Endothelial cell of umbilical vein (primary cell): ENCODE measurements at places on chromosomes 5 and 9. TPM values are rescaled to one million over a fixed set of nuclear protein-coding genes. Genes with fewer than 3 reads are reported as not detected.

The C9orf153 gene
- not detected in 2 replicates for polyA plus RNA-seq

DNA sequence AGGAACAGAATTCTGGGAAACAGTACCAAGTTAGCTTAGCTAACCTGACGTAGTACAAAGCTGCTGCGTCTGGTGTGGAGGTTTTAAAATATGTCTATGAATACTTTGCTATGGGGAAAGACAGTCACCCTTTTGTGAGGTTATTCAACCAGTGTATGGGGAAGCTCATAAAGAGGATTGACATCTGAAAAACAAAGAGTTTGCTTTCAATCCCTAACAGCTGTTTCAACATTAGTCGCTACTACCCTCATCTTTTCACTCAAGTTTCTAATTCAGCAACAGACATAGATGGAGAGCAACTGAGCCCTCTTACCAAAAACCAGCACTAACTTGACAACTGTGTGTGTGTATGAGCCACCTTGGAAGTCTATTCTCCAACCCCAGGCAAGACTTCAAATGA, 7.8 kb upstream of the MSANTD3 start:
- no peak for DNase-seq

GRCh38 chr5:109911731-109912130, 222.0 kb downstream of the MAN2A1 start:
- no peak for DNase-seq

GRCh38 chr9:113711251-113711650, 164.9 kb upstream of the ZNF618 start:
- DNase-seq: no peak

- DNase-seq: no peak
Measured at GRCh38 chr5:40871177-40871576, 30.0 kb downstream of the CARD6 start.

DNA sequence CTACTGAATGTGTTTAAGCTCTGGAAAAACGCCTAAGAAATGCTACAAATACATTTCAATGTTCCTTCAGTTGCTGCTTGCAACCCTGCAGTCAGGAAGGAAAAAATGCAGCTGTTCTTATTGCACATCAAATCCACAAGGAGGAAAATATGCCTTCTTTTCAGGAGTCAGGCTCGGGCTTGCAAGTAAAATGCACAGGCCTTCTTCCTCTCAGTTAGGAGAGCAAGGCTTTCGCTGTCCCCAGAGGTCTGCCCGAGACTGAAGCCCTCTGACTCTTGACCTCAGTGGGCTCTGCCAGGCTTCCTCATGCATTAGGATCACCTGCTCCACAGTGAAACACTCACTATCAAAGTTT, 899 bp upstream of the SHC3 start:
- DNase-seq: no peak

DNA sequence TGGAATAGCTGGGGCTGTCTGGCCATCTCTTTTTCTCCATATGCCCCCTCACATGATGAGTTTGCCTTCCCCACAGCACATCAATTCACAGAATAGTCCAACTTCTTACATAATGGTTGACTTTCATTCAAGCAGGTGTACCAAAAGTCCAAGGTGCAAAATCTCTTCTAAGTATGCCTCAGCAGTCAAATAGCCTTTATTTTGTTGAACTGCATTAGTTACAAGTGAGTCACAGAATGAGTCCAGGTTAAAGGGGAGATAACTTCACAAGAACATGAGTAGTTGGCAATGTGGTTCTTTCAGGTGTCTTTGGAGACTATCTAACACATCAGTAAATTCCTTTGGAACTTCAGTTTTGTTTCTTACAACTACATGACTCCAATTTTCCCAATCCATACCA, 672.5 kb downstream of the PRELID2 start:
- no peak for DNase-seq

- no peak for DNase-seq
Measured at GRCh38 chr9:92976431-92976830, 29.1 kb downstream of the FGD3 start.

- DNase-seq: no peak
Measured at GRCh38 chr9:121283080-121283398, 15.1 kb downstream of the GSN start.

The OR1J2 gene
- not detected in 2 replicates for polyA plus RNA-seq

The CD14 gene
- polyA plus RNA-seq: 3.7 and 5.1 TPM in 2 replicates

- DNase-seq: no peak
Measured at GRCh38 chr5:44809956-44810420, 1.2 kb downstream of the MRPS30 start.

DNA sequence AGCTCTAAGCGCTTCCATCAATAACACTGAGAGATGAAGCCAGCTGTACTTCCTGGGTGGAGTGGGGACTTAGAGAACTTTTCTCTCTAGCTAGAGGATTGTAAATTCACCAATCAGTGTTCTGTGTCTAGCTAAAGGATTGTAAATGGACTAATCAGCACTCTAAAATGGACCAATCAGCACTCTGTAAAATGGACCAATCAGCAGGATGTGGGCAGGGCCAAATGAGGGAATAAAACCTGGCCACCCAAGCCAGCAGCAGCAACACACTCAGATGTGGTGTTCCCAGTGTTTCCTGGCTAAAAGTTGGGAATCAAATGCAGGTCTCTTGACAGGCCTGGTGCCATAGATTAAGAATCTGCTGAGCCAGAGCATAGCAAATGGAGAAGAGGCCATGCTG, 60.5 kb downstream of the ALDH7A1 start:
- DNase-seq: no peak

- DNase-seq: peak; percentile 44
Measured at GRCh38 chr5:91378752-91379211, 4.3 kb downstream of the ARRDC3 start.

DNA sequence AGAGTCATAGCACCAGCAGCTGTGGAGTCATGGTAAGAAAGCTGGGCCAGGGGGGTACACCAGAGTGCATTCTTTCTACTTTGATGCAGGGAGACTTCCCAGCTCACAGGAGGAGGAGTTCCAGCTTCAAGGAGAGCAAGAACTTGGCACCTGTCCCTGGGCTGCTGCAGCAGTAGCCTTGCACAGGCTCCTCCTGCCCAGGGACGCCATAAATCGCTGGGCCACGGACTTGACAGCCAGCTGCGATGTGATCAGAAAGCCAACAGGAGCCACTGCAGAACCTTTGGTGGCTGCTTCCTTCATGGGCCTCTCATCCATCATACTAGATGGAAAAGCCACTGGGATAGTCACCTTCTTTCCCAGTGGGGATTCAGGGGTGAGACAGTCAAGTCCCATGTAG, 234.7 kb downstream of the NMUR2 start:
- no peak for DNase-seq

The CCL19 gene
- not detected in 2 replicates for polyA plus RNA-seq

The ADGRD2 gene
- polyA plus RNA-seq: not detected in 2 replicates

The MLANA gene
- polyA plus RNA-seq: not detected in 2 replicates

GRCh38 chr5:94174748-94175411, 433.5 kb upstream of the POU5F2 start:
- no peak for DNase-seq

- no peak for DNase-seq
Measured at GRCh38 chr9:78552802-78553201, 255.9 kb downstream of the PSAT1 start.

The LHX6 gene
- polyA plus RNA-seq: 1.8 and 2.4 TPM in 2 replicates

- no peak for DNase-seq
Measured at GRCh38 chr9:68749579-68750159, 44.6 kb downstream of the PIP5K1B start.

The AK8 gene
- polyA plus RNA-seq: 0.05 and 0.06 TPM in 2 replicates

The NTRK2 gene
- polyA plus RNA-seq: 0.01 TPM in 1 of 2 replicates, not detected in the other

The RMI1 gene
- polyA plus RNA-seq: 0.46 and 1.1 TPM in 2 replicates

DNA sequence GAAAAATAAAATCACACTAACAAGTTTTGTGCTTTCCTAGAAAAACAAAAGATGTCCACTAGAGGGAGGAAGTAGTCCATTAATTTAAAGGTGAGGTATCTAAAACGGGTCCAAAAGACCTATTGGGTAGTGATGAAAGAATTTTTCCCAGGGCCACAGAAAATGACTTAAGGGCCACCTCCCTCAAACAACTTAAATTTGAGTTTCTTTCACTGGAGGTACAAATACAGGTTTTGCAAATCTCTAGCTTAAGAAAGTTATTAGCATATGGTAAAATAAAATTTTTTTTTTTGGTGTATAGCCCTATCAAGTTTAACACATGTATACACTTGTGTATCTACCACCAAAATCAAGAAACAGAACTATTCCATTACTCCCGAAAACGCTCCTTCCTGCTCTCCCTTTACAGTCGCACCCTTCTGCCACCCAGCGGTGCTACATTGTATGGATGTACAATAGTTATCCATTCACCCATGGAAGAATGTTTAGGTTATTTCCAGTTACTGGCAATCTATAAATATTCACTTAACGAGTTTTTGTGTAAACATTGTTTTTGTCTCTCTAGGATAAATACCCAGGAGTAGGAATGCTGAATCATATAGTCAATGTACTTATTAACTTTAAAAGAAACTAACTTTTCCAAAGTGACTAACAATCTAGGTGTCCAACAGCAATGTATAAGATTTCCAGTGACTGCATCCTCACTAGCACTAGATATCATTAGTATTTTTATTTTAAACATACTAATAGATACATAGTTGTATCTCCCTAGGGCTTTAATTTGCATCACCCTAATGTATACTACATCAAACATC, 21.9 kb downstream of the DEPDC1B start:
- DNase-seq: peak; percentile 70

The PCA3 gene
- polyA plus RNA-seq: 0.86 and 0.88 TPM in 2 replicates

The SRP19 gene
- polyA plus RNA-seq: 18.4 and 28.6 TPM in 2 replicates

- no peak for DNase-seq
Measured at GRCh38 chr5:59126016-59126707, 543.3 kb downstream of the RAB3C start.

DNA sequence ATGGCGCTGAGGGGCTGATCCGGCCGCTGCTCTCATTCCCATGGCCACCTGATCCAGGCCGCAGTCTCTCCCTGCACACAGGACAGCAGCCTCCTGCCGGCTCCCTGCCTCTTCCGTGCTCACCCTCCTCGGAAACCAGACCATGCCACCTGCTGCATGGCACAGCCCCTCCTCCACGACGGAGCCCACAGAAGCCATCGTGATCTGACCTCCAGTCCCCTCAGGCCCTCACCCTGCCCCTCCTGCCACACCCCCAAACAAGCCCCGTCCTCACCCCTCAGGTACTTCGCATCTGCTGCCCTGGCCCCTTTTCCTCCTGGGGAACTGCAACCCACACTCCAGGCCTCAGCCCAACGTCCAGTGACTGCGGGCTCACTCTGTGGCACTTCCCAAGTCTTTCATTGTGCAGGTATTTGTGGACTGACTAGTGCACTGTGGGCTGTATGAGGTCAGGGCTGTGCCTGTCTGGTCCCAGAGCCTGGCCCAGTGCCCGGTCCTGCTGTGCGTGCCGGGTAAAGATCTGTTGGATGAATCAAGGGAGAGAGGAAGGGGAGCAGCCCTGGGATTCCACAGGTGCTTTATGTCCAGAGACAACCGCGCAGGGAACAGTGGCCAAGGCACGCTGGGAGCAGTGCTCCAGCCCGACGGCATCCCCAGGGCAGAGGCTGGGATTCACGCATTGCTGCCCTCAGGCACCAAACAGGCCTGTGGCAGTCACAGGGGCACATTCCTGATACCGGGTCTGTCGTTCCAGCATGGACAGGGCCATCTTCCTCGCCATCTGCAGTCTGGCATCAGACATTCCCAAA, 86.1 kb downstream of the ADAMTS2 start:
- DNase-seq: no peak

The DOCK2 gene
- polyA plus RNA-seq: 0.37 and 0.62 TPM in 2 replicates

DNA sequence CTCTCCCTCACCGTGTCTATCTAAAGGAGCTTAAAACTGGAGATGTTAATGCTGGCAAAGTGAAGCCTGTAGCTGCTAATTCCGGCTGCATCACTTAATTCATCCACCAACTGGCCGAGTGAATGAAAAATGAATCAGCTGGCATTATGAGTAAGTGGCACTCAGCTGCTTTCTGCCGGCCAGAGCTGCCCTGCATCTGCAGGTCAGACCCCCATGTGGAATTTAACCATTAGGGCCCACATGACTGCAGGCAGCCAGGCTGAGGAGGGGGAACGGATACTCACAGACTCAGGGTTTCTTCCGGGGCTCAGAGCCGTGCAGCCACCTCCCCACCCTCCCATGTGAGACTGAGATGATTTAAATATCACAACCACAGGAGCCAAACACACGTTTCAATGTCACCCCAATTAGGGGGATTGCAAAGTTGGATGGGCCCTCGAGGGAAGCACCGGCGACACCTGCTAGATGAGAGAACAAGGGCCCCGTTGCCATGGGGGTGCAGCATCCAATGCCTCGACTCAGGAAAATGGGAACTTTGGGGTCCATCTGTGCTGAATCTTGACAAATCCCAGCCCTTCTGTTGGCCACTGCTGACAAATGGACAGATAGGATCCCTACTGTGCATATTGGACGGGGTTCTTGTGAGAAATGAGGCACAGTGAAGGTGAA, 115.6 kb upstream of the ALDH1B1 start:
- no peak for DNase-seq

DNA sequence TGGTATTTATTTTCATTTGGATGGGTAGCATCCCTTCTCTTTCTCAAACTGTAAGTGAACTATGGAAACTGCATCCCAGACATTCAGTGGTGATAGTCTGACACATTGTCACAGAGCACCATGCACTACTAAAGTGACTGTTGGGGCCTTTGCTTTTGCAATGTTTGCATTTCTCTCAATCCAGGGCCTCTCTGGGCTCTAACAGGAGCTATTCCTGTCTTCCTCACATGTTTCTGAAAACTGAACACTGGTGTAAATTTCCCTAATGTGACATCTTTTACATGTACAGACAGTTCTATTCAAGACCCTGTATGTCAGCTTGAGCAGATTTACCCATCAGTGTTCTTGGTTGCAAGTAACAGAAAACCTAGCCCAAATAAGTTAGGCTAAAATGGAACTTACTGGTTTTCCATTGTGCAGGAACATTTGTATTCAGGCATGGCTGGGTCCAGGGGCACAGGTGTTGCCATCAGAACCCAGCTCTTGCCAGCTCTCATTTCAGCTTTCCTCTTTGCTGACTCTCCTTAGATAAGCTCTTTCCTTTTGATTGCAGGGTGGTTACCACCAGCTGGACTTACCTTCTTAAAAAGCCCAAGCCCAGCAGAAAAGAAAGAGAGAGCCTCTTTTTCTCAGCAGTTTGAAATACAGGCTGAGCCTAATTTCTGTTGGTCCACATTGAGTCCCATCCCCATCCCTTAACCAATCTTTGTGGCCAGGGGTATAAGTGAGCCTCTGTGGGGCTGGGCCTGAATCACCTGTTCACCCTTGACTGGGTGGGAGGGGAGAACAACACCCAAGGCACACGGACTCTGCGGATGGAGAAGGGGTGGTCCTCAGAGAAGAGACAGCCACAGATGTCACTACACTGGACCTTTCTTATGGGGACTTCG, 234.3 kb downstream of the NR3C1 start:
- DNase-seq: no peak

DNA sequence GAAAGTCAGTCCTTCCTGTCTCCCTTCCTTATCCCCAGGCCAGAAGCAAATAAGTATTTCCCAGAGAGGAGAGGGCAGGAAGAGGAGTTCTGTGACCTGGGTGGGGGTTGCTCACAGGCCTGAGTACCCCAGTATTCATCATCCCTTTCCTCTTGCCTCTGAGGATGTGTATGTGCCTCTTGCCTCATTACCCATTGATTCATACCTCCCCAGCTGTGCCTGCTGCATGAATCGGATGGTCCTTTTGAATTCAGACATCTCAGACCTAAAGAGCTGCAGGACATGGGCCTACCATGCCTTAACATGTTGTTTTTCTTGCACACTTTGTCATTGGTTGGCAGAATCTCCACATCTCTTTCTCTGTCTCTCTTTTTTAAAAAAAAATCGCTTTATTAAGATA, 112.8 kb upstream of the SHB start:
- peak; percentile 22 for DNase-seq

The LPAR1 gene
- 2.6 and 3.0 TPM in 2 replicates for polyA plus RNA-seq

- DNase-seq: no peak
Measured at GRCh38 chr9:109315480-109316206, 5.2 kb downstream of the EPB41L4B start.

GRCh38 chr5:90528601-90529193, 687 bp downstream of the LYSMD3 start:
- DNase-seq: peak; percentile 54

GRCh38 chr9:123016631-123017030, 16.8 kb upstream of the GPR21 start:
- DNase-seq: no peak
